CD4-positive, alpha-beta T cell treated with Interleukin-12 subunit alpha and Interleukin-12 subunit beta, for 1 hour (primary cell): ENCODE measurements at places on chromosomes 1 and 21.
A peak's percentile ranks its signal among the peaks of the same experiment; 100 is the strongest.

- DNase-seq, result peak; percentile 42
Measured at GRCh38 chr1:205319081-205320018, 2.2 kb downstream of the NUAK2 start.

- DNase-seq, result peak; percentile 69
Measured at GRCh38 chr1:12087797-12088314, 24.8 kb downstream of the TNFRSF8 start.

GRCh38 chr1:69835955-69836354 lies 268.2 kb downstream of the LRRC7 start:
- DNase-seq, result no peak

DNA sequence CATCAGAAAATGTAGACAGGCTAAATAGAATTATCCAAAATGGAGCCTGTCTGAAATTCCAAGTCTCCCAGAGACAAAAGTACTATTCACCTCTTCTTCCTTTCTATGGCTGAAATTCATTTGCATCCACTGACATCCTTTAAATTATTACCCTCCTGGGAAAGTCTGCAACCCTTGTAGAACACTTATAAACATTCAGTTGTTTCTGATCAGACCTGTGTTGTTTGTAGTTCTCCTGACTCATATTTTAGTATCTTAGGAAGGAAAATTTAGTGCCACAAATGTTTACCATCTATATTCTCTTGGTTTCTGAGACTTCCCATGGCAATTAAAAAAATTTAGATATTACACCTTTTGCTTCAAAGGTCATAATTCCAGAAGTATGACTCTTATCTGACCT lies 69.6 kb upstream of the C1orf105 start:
- DNase-seq, result no peak

GRCh38 chr1:183635099-183635605 lies 431 bp downstream of the ARPC5 start:
- no peak for DNase-seq

DNA sequence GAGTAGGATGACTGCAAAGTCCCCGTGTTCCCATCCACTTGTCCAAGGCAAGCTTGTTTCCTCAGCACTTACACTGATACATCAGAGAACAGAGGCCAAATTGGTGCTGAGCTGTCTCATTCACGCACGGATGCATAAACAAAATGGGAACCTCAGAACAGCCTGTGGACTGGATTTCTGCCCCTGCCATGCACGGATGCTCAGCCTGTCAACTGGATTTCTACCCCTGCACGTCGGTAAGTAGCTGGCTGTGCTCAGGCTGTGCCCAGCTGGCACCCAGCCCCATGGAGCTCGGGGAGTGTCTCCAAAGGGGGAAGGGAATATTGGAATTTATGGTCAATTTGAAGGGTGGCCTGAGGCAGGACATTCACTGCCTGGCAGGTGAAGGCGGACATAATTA lies 40.8 kb upstream of the TMPRSS2 start:
- DNase-seq, result no peak

DNA sequence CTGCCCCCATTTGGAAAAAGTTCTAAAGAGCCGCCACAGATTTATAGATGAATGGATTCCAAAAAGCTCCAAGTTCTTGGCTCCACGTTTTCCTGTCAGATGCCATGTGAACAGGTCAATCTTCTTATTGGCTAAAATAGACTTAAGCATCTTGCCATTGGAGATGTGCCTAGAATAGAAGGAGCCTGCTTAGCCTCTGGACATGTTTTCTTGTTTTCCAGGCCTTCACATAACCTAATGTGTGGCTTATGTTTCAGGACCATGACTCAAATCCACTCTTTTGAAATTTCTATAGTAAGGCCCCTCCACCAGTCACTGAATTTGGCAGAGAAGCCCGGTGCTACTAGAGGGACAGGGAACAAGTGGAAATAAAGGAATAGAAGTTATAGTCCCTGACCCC lies 31.5 kb downstream of the PHC2 start:
- no peak for DNase-seq

- no peak for DNase-seq
Measured at GRCh38 chr1:10070206-10070605, 37.4 kb downstream of the UBE4B start.

- peak; percentile 17 for DNase-seq
Measured at GRCh38 chr1:186722711-186723309, 42.6 kb upstream of the PTGS2 start.

DNA sequence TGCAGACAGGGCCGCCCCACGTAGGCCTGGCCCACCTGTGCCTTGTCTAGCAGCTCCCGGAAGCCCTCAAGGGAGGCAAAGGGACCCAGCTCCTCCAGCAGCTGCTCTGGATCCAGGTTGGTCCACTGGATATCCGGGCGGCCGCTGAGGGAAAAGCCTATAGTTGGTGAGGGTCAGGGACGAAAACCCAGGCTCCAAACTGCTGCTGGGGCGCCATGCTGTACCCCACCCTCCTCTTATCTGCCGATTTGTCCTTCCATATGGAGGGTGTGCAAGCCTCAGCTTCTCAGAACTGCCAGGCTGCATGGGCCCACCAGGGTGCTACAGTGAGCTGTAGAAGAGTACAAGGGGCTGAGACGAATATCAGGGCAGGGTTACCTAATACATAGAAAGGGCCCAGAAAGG lies 12.2 kb downstream of the PTCH2 start:
- DNase-seq, result no peak

DNA sequence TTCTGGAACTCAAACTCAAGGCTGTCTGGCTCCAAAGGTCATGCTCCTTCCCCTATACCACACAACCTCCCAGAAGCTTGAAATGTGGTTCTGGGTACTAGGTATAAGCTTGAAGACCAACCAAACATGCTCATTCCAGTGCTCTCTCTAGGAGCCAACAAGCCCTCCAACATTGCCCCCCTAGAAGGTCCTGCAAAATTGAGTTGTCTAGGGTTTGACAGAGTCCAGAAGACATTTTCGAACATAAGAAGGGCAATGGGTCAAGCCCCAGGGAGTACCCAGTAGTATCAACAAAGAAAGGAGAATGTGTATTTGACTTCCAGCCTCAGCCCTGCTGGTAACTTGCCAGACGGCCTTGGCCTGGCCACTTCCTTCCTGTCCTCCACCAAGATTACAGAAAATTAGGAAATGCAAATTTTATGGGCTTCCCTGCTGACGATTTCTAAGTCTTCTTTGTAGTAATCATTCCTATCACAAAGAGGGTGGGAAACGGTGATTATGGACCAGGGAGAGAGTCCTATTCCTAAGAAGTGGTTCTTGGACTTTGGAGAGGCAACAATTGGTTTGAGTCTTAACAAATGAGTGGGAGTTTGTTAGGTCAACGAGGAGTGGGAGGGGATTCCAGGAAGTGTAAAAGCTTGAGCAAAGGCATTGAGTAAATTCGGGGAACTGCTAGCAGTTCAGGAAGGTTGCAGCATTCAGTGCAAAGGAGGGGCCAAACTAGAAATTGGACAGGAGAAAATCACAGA lies 18.7 kb upstream of the SLAMF1 start:
- peak; percentile 46 for DNase-seq

GRCh38 chr21:44639331-44639655 lies 2.1 kb downstream of the KRTAP10-10 start:
- DNase-seq, result no peak

DNA sequence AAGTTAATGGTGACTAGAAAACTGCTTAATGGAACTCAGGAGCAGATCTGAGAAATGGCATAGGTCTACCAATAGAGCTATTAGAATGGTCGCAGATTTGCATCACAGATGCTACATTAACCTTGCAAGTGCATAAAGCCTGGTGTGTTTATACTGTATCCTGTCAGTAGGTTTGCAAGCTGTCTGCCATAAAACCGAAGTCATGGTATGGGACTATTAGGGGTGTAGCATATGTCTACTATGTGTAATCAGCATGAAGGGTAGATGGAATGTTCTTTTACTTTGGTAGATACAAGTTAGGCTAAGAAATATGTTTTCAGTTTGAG lies 574.2 kb upstream of the ADGRL2 start:
- DNase-seq, result no peak

- peak; percentile 51 for DNase-seq
Measured at GRCh38 chr21:38244885-38245869, 11.6 kb upstream of the KCNJ15 start.

DNA sequence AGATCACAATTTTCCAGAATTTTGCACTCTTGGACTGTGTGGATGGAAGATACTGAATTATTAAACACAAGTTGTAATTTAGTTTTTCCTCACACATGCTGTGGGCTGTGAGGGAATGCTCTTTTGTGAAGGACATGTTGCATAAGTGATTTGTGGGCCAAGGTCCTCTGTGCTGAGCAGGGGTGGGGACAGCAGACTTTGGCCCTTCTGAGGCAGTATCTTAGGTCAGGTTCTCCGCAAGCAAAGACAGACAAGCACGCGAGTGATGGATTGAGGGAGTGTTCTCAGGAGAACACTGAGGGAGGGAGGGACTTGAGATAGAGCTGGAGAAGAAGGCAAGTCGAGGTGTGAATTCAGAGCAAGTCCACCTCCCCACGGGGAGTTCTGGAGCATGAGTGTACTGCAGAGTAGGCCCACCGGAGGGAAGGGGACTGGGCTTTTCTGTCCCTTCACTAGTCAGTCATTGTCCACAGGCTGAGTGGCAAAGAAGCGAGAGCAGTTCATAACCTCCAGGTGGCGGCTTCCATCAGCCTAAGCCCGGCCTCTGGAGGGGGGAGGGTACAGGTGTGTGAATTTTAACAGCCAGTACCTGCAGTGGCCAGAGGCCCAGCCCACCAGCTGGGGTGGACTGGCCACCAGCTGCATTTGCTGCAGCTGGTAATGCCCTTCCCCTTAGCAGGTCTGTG lies 19.1 kb upstream of the CD101 start:
- no peak for DNase-seq

- DNase-seq, result no peak
Measured at GRCh38 chr1:64043288-64043687, 160.1 kb upstream of the UBE2U start.

GRCh38 chr1:221157026-221157761 lies 278.0 kb downstream of the HLX start:
- no peak for DNase-seq

DNA sequence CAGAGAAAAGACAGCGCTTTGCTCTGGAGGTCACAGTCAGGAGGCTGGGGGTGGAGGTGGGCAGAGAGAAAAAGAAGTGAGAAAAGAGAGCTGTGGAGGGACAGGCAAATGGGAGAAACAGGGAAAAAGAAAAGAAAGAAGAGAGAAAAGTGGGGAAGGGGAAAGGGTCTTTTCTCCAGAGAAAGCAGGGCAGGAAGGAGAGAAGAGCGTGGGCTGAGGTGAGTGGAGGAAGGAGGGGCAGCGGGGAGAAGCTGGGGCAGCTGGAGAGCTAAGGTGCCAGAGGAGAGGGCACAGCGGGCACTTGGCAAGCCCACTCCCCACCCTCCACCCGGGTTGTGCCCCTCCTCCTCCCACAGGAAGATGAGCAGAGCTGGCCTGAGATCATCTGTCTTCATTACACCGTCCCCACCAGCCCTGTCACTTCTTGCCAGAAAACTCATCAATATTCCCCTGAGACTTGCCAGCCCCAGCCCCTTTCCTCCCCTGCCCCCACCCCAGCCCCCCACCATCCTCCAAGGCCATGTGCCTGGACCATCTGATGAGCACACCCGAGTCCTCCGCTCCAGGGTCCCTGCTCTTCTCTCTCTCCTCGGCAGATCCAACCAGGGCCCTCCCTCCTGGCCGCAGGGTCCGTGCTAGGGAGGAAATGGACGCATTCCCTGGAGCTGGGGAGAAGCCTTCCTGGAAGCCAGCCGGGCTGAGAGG lies 17.0 kb upstream of the BLACAT1 start:
- DNase-seq, result no peak

DNA sequence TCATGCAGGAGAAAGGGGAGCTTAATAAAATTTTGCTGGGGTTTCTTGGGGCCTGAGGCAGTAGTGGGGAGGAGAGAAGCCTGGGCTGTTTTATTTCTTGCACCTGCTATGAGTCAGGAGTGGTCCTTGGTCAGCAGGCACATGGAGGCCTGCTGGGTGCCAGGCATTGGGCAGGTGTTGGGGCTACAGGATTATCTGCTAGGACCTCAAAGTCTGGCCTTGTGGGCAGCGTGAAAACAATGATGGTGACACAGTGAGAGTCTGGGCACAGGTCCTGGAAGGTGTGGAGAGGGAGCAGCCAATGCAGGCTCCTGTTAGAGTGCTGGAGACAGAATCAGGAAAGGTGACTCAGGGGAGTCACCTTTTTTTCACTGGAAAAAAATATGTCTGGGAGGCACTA lies 17.2 kb downstream of the ROR1 start:
- no peak for DNase-seq

DNA sequence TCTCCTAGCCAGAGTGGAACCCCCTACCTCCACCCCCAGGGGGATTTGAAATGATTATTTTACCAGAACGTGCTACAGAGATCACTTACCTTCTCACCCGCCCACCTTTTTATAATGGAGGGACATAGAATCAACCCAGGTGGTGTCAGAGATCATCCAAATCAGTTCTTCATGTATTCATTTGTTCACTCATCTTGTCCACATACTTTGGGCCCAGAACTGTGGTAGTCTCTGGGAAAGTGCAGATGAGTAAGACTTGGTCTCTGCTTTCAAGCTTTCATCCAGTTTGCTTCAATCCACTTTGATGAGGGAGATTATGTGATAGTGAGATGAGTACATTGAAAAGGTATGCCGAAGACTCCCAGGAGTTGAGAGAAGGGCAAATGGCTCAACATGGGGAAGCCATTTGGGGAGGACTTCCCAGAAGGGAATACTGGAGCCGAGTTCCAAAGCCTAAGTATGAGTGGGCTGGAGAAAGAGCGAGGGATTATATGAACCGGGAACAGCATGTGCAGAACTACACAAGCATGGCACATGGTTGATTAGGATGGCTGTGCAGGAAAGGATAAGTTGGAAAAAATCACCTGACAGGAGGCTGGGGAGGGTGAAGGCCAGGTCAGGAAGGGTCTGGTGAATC lies 1.9 kb downstream of the FGGY start:
- no peak for DNase-seq

DNA sequence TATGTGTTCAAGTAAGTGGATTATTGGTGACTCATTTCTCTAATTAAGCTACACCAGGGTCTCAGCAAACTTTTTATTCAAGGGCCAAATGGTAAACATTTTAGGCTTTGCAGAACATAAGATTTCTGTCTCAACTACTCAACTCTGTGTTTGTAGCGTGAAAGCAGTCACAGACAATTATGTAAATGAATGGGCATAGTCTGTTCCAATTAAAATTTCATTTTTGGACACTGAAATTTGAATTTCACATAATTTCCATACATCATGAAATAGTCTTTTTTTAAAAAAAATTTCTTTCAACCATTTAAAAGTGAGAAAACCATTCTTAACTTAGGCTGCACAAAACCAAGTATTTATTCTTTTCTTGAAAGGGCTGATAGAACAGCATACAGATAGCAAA lies 50.1 kb downstream of the IL23R start:
- no peak for DNase-seq

DNA sequence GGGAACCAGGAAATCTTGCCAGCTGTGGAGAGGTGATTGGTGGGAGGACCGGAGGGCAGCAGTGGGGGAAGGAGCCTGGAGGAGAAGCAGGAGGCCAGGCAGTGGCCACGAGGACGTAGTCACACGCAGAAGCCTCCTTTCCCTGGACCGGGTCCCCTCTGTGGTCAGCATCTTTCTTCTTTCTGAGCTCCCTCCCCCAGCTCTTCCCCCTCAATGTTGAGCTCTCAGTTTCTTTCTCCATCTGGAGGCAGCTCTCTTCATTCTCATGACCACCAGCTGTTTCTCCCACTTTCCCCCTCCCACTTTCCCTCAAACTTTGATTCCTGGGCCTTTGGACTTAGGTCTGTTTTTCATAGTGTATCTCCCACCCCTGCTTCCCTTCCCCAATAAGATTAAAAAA lies 18.3 kb downstream of the KIRREL1 start:
- no peak for DNase-seq
